Hypothalamus (tissue), 51 donors: ENCODE measurements at places on chromosomes 2 and 18.

DNA sequence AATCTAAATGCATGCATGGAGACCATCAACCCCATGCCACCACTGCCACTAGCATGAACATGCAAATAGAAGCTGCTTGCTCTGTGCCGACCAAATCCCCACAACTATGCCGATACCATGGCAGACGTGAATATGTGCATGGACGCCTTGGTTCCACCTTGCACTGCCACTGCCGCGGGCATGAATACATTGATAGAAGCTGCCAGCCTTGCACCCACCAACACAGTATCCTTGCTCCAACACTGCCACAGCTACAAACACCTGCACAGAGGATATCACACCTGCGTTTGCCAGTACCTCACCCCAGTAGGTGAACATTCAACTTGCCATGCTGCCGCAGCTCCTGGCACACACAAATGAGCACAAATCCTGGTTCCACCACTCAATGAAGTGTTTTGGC is 527.4 kb upstream of the REG3G start:
- no peak for DNase-seq

GRCh38 chr2:8257502-8257901 is 424.4 kb upstream of the ID2 start:
- DNase-seq: no peak

DNA sequence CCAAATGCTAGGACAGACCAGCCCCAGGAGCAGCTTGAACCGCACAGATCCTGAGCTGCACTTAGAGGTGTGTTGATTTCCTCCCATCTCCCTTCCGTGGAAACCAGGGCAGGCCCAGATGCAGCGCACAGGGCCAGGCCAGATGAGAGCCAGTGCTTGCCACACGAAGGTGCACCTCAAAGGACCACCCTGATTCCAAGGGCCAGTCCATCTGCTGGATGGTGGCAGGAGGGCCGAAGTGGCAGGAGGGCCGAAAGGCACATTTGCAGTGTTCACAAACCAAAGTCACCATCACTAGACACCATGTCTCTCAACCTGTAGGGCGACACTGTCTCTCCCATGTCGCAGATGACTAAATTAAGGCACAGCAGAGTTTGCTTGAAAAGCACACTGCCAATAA is 370.7 kb upstream of the MYT1L start:
- no peak for DNase-seq

DNA sequence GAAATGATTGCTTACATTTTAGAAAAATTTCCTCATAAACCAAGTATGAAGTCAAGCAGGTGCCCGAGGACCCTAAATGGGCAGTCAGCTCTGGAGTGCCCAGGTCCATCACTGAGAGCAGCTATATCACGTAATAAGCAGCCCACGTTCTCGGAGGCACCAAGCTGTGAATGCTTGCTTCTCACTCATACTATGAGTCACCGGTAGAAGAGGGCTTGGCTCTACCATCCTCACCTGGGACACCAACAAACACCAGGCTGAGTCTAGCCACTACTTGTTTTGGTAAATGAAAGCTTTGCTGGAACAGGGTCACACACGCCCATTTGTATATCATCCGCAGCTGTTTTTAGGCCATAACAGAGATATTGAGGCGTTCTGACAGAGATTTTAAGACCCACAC is 207.5 kb downstream of the SEPTIN10 start:
- no peak for DNase-seq

DNA sequence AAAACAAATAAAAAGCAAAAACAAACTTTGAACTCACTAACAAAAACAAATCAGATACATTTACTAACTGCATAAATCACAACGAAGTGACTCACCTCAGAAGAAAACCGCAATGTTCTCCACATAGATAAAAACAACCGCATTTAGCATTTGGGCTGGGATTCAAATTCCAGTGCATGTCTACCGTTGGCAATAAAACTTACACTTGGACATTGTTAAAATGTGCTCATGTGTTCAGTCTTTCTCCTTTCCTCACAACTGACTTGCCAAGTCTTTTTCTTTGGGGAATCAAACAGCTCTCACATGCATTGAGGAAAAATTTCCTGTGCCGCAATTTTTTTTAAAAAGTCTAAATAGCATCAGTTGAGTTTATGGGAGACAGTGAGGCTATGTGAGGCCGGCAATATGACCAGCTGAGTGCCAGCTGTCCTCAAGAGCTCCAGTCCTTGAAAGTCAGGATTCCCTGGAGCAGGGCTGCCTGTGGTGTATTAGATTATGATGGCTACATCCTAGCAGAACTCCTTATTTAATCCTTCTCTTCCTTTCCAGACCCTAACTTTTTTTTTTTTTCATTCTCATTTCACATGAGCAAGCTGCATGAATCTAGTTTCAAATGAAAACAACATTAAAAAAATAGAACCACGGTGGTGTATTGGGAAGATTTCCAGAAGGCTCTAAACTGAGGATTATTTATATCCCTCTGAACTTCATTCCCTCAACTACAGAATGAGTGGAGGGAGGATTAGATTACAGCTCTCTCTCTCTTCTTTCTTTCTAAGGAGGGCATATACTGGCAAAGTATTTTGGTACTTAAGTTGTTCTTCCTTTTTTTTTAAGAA is 70.2 kb upstream of the MEIS1 start:
- DNase-seq: no peak

DNA sequence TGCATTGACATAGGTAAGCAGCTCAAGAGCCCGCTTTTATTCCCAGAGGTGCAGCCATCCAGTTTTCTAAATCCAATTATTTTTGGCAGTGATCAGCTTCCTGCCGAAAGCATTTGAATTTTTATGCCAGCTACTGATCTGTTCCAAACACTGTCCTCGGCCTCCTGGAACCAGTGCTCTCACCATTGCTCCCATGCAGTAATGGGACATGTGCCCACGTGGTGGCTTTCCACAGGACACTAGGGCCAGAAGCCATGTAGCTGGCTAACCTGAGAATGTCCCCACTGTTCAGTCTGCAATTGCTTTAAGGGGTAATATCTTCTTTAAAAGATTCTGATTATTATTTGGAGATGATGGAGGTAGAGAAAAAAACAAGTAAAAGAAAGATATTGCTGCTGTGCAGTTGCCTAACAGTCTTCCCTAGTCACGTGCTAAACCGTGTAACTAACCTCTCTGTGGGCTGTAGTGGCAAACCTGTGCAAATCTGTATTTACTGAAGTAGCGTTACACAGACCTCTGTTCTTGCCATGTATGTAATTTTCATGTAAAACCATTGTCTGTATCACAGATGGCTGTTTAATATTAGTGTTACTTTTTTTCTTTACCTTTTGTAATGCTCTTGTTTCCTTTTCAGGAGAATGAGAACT is 13.0 kb downstream of the GRHL1 start:
- no peak for DNase-seq

DNA sequence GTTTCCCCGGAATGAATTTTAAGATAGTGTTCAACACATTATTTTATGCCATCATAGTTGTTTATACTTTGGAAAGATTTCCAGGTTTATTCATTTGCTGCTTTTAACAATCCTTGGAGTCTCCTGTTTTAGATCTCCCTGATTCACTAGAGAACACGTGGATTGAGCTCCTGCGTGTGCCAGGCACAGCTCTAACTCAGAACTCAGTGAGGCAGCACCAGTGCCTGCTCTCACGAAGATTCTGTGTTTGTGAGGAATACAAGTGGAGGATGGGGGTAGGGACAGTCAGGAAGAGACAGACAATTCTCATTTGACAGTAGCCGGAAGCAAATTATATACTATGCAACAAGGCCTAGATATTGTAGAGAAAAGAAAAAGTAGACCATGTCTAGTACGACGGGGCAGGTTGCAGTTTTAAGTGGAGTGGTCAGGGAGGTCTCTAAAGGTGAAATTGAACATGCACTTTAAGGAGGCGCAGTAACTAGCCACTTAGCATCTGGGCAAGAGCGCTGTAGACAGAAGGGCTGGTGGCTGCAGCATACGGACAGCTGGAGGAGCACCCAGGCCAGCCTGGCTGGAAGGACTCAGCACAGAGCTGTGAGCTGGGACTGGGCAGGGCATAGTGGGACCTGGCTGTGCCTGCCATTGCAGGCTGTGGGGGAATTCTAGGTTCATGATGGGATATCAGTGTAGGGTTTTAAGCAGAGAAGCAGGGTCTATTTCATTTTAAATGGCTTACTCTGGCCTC is 24.3 kb downstream of the RNF144A start:
- DNase-seq: no peak

DNA sequence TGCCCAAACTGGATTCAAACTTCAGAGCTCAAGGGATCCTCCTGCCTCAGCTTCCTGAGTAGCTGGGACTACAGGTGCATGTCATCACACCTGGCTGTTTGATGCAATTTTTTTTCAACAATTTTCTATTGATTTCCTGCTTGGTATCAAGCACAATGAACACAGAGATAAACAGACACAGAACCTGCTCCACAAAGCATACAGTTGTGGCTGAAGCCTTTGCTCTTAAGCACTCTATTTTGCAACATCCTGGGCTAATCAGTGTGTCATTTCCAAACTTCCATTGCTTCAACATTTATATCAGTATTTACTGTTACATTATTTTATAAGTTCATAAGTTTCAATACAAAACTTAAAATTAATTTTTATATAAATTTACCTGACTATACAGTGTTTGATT is 79.4 kb downstream of the NEB start:
- DNase-seq: no peak

GRCh38 chr2:108916122-108916795 is 72.8 kb downstream of the EDAR start:
- DNase-seq: no peak

GRCh38 chr2:64831977-64832328 is 157.2 kb upstream of the SLC1A4 start:
- no peak for DNase-seq

GRCh38 chr2:85001595-85001994 is 30.6 kb downstream of the KCMF1 start:
- DNase-seq: no peak

- DNase-seq: no peak
Measured at GRCh38 chr18:58567453-58568196, 61.3 kb downstream of the ALPK2 start.

DNA sequence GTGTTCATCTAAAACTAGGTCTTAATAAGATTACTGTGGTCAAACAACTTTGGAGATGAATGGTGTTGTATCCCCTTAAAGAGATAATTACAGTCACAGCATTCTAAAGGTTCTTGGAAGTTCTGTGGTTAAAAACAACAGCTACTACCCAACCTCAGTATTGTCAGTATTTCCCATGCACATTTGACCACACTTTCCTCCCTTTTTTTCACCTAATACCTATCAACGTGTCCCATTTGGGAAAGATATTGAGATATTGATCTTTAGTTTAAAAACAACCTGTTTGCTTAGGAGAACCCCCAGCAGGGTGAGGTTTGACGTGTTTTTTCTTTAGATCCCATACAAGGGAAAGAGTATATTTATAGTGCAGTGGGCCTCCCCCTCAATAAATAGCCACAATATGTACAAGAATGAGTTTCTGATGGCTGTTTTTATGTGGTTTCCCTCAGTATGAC is 65.6 kb downstream of the WDR7 start:
- DNase-seq: no peak

DNA sequence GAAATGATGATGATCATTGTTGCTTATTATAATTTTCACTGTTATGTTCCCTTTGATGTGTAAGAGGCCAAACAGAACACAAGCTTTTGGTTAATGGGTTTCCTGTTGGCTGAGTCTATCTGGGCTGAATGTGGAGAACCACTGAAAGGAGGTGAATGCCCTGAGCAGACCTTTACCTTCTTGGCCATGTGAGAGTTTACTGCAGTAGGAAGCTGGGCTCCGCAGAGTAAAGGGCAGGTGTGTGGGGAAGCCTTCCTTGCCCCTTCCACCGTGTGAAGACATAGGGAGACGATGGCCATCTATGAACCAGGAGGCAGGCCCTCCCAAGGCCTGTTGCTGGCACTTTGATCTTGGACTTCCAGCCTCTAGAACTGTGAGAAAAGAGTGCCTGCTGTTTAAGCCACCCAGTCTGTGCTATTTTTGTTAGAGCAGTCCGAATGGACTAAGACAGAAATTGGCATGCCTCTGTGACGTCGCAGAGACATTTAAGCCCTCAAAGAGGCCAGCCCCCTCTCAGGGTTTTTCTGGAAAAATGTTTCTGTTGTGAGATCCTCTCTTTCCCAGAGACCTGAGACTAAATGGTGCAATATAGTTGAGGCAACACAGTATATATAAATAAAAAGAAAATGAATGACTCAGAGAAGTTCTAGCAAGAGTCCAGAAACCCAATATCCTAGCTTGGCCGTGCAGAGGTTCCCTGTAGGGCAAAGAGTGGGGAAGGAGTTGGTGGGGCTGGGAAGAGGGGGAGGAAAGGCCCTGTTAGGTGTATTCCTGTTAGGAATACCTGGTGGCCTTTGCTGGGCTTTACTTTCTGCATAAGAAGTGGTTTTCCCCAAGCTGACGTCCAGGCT is 121.9 kb upstream of the LGALSL start:
- DNase-seq: no peak

GRCh38 chr2:195252018-195252417 is 405.0 kb upstream of the SLC39A10 start:
- no peak for DNase-seq

- DNase-seq: no peak
Measured at GRCh38 chr18:23207994-23208393, 72.7 kb downstream of the CABLES1 start.

DNA sequence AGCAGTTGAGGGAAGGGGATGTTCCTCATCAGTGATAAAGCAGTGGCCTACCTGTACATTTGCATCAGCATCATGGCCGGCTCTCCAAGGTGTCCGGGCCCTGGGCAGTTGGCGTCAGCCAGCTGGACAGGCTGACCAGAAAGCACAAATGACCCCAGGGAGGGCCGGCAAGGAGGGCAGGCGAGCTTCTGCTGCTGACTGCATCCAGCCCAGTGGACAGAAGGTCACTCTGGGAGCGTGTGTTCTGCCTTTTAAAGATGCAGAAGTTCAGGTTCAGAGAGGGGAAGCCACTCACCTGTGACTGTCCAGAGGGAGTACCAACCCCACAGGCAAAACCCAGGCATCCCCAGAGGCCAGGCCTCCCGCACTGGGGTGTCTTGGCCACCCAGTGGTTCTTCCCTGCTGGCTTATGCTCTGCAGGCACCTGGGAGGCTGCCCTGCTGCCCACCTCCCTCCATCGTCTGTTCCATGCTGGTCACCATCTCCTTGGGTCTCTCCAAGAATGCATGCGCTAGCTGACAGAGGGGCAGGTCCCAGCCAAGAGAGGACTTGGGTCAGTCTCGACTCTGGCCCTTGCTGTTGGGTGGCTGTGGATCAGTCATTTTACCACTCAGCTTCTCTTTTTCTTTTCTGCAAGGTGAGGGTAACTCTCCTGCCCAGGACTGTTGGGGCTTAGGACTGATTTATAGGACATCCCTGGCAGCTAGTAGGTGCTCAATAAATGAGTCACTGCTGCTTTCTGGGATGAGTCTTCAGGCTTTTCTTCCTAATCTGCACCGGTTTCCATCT is 89.9 kb downstream of the INHBB start:
- DNase-seq: no peak

DNA sequence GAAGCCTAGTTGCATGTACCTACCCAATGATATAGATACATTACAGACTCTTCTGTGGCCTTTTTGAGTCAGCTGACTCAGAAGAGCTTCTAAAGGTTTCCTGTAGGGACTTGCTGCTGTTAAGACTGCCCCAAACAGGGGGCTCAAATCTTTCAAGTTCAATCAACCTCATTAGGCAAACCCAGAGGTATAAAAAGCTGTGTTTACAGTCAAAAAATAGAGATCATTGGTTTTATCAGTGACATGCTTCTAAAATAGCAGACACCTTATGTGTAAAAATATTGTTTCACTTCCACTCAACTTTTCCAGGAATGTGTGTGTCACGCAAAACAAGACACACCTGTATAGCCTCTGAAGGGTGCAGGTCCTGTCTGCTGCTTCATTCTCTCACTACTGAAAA is 624.3 kb upstream of the FANCL start:
- no peak for DNase-seq
